ENCODE measurements at places on chromosomes 13 and 19.

GRCh38 chr13:49042476-49042875 is 66.8 kb downstream of the FNDC3A start:
- no peak for DNase-seq

GRCh38 chr19:31718032-31718431 is 368.8 kb upstream of the TSHZ3 start:
- DNase-seq: peak; percentile 77

GRCh38 chr19:13906521-13906904 is 512 bp downstream of the CC2D1A start:
- peak; percentile 73 for DNase-seq

- DNase-seq: peak; percentile 45
Observed at GRCh38 chr19:41016488-41017071, 25.5 kb downstream of the CYP2B6 start.

DNA sequence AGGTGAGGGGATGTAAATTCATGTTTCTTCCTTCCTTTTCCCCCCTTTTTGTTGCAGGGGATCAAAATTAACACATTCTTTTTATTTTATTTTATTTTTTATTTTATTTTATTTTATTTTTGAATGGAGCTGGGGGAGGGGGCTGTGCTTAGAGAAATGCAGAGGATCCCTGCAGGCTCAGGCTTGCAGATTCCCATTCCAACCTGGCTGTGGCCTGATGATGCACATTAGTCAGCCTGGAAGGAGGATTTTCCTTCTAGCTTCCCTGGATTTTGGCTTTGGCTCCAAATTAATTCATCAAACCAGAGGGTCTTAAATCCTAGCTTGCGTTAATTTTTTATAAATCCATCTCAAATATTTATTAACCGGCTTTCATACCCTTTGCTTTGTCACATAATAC is 67.0 kb downstream of the FREM2 start:
- DNase-seq: no peak

GRCh38 chr19:4660181-4660791 is 9.9 kb downstream of the MYDGF start:
- peak; percentile 77 for DNase-seq

DNA sequence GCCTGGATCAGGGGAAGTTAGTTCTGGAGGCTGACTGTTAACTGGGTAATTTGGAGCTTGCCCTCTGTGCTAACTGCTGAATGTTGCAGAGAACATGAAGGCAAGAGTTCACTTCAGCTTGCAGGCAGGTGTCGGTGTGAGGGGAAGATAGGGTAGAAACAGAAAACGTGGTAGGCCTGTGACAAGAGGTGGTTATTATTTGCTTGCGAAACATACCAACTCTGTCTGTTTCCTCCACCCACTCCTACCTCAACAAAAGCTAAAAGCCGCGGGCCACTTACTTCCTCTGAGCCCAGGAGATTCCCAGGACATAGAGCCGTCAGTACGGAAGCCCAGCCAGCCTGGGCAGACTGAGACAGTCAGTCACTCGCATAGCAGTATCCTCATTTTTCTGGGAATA is 119.2 kb upstream of the ABCC4 start:
- no peak for DNase-seq

GRCh38 chr13:50080911-50081678 is 65.9 kb downstream of the KCNRG start:
- peak; percentile 57 for DNase-seq

GRCh38 chr13:44263751-44264620 is 109.6 kb upstream of the SERP2 start:
- no peak for DNase-seq

- no peak for DNase-seq
Observed at GRCh38 chr13:90103099-90103784, 1244.2 kb upstream of the MIR17HG start.

- peak; percentile 76 for DNase-seq
Observed at GRCh38 chr19:46954993-46955812, 64.4 kb upstream of the NPAS1 start.

GRCh38 chr13:97112446-97113152 is 109.5 kb upstream of the MBNL2 start:
- no peak for DNase-seq

GRCh38 chr19:48676887-48677286 is 4.1 kb upstream of the NTN5 start:
- no peak for DNase-seq

DNA sequence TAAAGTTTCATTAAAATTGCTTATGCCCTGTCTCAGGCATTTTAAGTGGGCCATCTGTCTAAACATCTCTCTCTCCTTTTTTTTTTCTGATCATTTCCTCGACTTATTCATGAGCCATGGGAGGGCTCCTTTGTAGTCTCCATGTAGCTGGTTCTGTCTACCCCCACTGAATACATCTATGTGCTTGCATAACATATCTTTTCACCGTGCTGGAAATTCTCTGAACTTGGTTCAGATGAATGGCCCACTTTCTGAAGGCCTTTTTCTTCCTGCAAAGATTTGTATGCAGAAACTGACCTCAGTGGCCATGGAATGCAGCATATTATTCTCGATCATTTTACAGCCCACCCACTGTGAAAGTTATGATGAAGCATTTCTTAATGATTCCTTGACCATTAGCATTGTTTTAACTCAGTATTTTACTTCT is 225.3 kb downstream of the GGACT start:
- DNase-seq: no peak

DNA sequence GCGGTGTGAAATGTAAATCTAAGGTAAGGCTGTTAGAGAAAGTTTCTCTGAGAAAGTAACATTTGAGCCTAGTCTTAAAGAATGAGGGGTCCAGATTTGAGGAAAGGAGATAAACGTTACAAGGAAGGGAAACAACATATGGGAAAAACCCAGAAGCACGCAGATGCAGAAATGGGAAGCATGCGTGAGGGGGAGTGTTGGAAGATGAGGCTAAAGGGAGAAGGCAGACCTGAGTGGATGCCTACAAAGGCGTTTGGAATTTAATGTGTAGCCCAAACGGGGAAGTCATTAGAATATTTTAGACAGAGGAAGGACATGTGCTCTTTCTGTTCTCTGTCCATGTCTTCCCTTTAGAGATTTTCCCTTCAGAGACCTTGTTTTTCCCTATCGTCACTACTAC is 61.0 kb downstream of the TPT1 start:
- DNase-seq: no peak

DNA sequence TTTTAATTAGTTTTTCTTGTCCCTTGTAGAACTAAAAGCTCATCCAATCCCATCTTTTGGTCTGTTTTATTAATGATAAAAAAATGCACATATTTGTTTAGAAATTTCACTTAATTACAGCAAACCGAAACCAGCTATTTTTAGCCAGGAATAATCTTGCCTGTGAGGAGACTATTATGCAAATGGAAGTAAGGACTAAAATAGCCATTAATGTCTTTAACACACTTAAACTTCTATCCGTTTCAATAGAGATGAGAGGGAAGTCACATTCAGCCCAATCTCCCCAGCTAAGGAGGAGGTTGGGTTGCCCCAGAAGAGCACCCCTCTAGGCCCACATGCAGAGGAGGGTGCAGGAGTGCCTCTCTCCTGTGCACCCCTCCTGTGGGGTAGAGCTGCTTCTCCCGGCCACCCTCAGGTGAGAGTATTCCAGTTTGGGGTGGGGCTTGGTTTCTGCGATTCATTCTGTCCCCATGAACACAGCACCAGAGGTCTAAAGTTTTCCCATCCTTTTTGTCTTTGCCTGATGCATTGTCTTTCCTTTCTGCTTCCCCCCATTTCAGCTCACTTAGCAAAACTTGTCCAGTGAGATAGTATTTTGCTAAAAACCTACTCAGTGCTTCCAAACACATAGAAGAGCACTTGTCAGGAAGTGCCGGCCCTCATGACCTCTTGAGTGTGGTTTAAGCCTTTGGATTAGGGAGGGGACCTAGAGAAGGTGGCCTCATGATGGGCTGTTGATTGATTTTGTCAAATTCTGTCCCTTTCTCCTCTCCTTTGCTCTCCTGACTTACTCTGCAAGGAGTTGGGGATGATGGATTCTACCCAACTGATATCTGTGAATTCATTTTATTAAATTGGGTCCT is 28.2 kb downstream of the FGF9 start:
- DNase-seq: no peak

- no peak for DNase-seq
Observed at GRCh38 chr13:51727634-51728274, 76.2 kb downstream of the DHRS12 start.

- DNase-seq: no peak
Observed at GRCh38 chr13:110433014-110433413, 125.9 kb downstream of the COL4A2 start.

DNA sequence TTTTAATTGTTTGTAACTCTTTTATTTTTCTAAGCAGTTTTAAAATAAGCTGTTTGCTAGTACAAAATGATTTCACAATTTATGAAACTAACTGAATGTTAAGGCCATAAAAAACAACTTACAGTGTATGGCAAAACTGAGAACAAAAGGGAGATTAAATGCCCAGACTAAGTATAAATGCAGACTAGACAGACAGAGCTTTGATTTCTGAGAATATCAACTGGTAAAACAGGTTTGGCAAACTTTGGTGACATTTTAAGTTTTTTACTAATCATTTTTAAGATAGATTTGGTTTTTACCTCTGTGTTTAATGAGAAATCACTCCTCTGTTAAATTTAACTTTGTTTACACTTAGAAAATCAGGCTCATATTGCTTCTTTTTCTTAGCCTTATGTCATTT is 127.5 kb upstream of the KLF5 start:
- no peak for DNase-seq

- DNase-seq: peak; percentile 71
Observed at GRCh38 chr13:100089465-100090032, 656 bp downstream of the PCCA start.

GRCh38 chr19:10748927-10749434 is 31.1 kb downstream of the DNM2 start:
- DNase-seq: peak; percentile 92

GRCh38 chr13:100356426-100356825 is 232.2 kb downstream of the GGACT start:
- no peak for DNase-seq

DNA sequence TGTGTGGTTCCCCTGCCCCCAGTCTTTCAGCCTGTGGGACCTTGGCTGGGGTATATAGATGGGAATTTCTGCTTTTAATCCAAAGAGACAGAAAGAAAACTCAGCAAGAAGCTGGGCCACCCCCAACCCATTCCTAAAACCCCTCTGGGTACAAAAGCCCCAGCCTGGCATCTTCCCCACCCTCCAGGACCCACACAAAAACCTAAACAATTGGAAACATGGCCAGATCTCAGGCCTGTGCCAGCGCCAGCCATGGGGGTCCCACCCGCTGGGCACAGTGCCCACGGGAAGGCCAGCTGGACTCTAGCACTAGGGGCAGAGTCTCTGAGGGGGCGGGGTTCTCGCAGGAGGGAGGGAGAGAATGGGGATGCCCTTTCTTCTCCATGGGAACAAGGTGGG is 8.6 kb downstream of the LYL1 start:
- DNase-seq: peak; percentile 83

GRCh38 chr19:46784262-46785053 is 3.9 kb downstream of the SLC1A5 start:
- peak; percentile 98 for DNase-seq

DNA sequence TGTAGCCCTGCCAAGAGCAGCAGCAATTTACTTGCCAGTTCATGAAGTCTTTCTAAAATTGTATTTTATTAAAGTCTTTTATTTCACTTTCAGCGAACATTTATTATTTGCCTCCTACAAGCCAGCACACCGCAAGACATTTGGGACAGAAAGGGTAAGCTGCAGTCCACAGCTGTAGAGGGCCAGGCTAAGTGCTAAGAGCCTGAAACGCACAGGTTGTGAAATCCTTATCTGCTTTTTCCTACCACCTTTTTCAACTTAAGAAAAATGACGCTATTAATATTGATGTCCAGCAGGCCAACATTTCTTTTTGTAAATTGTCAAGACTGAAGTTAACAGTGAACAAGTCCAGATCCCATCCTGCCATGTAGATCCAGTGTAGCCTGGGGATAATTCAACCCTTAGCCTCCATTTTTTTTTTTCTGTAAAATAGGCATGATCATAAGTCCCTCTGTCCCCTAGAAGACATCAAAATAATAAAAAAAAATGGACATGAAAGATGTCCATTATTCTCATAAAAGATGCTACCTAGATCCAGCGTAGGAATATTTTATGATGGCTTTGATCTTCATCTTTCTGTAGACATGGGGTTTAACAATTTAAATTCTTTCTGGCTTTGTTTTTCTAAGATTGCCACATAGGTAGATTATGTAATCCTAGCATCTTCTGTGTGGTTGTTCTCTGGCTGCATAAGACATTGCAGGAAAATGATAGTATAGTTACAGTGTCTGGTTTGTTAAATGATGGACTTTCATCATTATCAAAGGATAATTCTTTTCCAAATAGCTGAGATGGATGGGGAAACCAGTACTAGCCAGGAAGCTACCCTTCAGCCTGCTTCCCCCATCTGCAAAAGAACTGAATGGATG is 128.4 kb downstream of the SHISA2 start:
- DNase-seq: no peak

- no peak for DNase-seq
Observed at GRCh38 chr13:85312071-85312470, 487.1 kb downstream of the SLITRK6 start.

GRCh38 chr19:48915757-48916156 is 15.6 kb downstream of the NUCB1 start:
- no peak for DNase-seq

- DNase-seq: no peak
Observed at GRCh38 chr13:73894995-73895571, 239.1 kb downstream of the KLF12 start.
